Dermis microvascular lymphatic vessel endothelial cell (primary cell): ENCODE measurements at places on chromosomes 13 and 19. TPM values are rescaled to one million over a fixed set of nuclear protein-coding genes. Genes with fewer than 3 reads are reported as not detected.

CACNA1A gene
- total RNA-seq: under 0.01 and 0.13 TPM in 2 replicates

IFNL1 gene
- not detected in 2 replicates for total RNA-seq

TMPRSS9 gene
- not detected in 2 replicates for total RNA-seq

MATK gene
- total RNA-seq: 0.64 and 0.76 TPM in 2 replicates

IL17D gene
- 1.3 and 3.4 TPM in 2 replicates for total RNA-seq

CABP5 gene
- total RNA-seq: not detected in 2 replicates

NLRP4 gene
- not detected in 2 replicates for total RNA-seq

CHST8 gene
- under 0.01 TPM in 2 replicates for total RNA-seq

ZNF285 gene
- 1.2 and 1.8 TPM in 2 replicates for total RNA-seq

FOSB gene
- total RNA-seq: 1.3 and 3.9 TPM in 2 replicates

SSC5D gene
- total RNA-seq: under 0.01 and 0.13 TPM in 2 replicates

GIPC3 gene
- total RNA-seq: 0.77 and 1.4 TPM in 2 replicates

NPHS1 gene
- total RNA-seq: not detected in 2 replicates

SIGLEC10 gene
- total RNA-seq: not detected in 2 replicates

CD33 gene
- under 0.01 TPM in 1 of 2 replicates, not detected in the other for total RNA-seq

VN1R4 gene
- total RNA-seq: not detected in 2 replicates

CEACAM16 gene
- total RNA-seq: not detected in 2 replicates
